ENCODE measurements at places on chromosomes 12 and 14.

DNA sequence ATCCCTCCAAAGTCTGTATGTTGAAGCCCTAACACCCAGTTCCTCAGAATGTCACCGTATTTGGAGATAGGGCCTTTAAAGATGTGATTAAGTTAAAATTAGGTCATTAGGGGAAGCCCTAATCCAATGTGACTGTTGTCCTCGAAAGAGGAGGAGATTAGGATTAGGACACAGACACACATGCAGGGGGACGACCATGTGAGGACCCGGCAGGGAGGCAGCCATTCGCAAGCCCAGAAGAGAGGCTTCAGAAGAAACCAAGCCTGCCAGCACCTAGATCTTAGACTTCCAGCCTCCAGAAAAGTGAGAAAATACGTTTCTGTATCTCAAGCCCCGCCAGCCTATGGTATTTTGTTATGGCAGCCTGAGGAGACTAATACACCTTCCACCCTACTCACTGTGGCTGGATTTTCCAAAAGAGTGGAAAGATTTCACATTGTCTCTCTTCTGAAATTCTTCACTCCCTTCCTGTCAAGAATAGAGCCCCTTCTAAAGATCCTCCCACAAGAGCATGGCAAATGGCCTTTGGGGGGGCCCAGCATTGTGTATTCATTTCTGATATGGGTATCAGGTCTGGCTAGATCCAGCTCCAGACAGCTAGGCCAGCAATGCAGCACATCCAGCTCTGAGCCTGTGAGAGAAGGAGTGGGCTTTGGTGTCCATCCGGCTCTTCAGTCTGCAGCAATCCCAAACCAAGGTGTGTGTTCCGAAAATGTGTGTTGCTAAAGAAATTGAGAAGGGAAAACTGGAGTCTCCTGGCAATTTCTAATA, 15.4 kb upstream of the UBC start:
- no peak for DNase-seq

DNA sequence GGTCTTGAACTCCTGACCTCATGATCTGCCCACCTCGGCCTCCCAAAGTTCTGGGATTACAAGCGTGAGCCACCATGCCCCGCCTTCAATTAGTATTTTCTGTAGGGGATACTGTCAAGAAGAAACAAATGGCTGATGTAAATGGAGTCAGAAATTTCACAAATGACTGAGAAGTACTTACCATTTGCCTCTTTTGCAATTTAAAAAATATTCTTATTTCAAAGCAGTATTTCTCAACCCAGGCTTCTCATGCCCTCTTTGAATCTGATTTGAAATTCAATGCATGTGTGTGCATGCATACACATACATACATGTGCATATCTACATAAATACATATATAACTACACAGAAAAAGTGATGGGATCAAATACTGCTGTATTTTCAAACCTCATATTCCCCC, 4.4 kb downstream of the PSMA6 start:
- DNase-seq = no peak

- DNase-seq = no peak
Observed at GRCh38 chr14:75915045-75915444, 66.8 kb downstream of the TGFB3 start.

DNA sequence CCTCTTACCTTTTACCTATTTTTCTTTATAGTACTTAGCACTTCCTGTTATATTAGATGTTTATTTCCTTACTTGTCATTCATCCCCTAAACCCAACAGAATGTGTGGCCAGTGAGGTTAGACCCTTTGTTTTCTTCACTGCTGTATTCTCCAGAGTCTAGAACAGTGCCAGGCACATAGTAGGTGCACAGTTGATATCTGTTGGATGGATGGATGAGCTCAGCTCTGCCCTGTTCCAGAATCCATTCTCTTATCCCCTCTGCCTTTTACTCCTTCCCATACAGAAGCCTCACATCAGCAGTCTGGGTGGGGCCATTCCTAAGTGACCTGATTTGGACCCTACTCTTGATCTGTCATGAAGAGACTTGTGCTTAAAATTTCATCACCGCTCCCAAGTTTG, 94.5 kb upstream of the DACT1 start:
- no peak for DNase-seq

DNA sequence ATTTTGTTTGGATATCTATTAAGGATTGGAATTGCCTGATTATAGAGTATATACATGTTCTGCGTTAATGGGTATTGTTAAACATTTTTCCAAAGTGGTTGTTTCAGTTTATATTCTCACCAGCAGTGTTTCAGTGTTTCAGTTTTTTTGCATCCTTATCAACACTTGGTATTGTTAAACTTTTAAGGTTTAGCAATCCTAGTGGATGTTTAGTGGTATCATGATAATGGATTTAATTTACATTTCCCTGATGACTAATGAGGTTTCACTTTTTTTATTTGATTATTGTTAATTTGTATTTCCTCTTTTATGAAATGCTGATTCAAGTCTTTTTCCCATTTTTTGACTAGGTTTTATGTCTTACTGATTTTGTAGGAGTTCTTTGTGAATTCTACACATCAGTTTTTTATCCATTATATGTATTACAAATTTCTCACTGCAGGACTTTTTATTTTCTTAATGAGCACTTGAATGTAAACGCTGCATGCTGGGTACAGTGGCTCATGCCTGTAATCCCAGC, 23.7 kb downstream of the YLPM1 start:
- DNase-seq = no peak

DNA sequence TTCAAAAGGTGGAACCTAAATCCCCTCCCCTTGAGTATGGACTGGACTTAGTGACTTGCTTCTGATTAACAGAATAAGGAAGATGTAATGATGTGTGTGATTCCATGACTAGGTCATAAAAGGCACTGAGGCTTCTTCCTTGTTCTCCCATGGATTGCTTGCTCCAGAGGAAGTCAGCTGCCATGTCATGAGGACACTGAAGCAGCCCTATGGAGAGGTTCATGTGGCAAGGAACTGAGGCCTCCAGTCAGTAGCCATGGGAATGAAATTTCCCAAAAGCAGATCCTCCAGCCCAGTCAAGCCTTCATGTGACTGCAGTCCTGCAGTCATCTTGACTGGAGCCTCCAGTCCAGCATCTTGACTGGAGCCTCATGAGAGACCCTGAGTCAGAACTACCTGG, 10.7 kb downstream of the TMBIM4 start:
- DNase-seq = no peak

- DNase-seq = no peak
Observed at GRCh38 chr12:52820521-52820920, 6.6 kb upstream of the KRT4 start.

GRCh38 chr14:102486513-102487203, 22.9 kb downstream of the ANKRD9 start:
- DNase-seq = no peak

GRCh38 chr12:122080149-122081082, 1.9 kb downstream of the MLXIP start:
- DNase-seq = no peak

DNA sequence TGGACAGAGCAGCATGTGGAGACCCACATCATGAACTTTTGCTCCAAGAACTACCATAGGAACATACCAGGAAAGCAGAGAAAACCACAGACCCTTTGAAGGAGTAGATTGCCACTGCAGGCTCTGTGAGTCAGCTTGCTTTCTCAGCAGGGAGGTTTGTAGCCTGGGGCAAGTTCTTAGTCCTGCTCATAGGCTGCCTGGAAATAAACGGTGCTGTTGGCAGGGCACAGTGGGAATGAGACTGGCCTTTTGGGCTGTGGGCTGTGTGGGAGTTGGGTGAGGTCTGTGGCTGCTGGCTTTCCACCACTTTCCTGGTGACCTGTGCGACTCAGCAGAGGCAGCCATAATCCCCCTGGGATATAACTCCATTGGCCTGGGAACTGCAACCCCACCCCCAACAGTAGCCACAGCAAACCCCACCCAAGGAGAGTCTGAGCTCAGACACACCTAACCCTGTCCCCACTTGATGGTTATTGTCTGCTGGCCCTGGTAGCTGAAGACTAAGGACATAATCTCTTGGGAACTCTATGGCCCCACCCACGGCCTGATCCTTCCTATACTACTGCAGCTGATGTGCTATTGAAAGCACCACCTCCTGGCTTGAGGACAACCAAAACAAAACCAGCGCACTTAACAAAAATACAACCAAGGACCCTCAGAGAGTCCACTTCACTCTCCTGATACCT, 192.1 kb upstream of the GARIN6 start:
- DNase-seq = no peak

DNA sequence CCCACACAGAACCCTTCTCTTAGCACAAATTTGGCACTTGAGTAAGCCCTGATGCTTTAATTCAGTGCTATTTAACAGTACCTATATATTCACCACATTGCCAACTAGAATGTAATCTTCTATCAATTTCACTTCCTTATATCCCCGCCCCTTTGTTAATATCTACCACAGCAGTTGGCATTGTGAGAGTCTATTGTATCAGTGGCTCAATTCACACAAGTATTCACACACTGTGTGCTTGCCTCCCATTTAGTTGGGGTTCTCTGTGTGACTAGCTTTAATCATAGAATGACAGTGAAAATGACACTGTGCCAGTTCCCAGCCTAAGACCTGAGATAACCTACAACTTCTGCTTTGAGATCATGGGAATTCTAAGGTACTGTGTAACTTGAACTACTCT, 103.1 kb downstream of the SEC23A start:
- DNase-seq = no peak

DNA sequence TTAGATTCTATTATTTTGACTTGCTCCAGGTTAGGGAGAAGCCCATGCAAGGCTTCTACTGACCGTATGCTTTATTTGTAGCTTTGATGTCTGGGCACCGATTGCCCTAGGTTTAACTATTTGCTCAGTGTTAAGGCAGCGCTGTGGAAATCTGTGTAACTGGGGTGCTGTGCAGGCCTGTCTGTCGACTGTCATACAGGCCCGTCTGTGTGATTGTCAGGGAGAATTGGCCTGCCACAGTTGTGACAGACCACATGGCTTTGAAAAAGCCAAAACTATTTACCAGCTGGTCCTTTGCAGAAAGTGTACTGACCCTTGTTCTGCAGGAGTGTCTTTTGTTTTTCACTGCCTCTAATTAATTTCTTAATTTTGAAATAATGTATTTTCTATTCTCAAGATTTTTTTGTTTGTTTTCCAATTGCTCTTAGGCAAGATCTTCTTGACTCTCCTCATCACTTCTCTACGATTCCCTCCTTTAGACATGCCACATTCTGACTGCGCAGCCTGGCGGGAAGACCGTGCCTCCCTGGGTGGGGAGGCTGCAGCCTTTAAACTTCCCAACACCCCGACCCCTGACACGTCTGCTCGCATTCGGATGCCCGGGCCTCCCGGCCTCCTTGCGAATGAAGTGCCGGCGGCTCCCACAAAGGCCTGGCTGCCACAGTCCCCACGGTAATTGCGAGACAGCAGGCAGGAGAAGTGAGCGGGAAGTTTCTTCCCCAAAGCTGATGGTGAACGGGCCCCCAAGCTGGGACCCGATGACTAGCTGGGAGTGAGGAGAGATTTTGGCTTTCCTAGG, 99.0 kb upstream of the EVL start:
- no peak for DNase-seq

- no peak for DNase-seq
Observed at GRCh38 chr12:109989380-109989779, 6.8 kb downstream of the GIT2 start.

All from stimulated activated CD8-positive, alpha-beta memory T cell treated with anti-CD3 and anti-CD28 coated beads, Interleukin-4, amount 100 ng/mL, for 1 hour (primary cell).